ENCODE measurements at places on chromosomes 3 and 15.
A peak's percentile ranks its signal among the peaks of the same experiment; 100 is the strongest.

DNA sequence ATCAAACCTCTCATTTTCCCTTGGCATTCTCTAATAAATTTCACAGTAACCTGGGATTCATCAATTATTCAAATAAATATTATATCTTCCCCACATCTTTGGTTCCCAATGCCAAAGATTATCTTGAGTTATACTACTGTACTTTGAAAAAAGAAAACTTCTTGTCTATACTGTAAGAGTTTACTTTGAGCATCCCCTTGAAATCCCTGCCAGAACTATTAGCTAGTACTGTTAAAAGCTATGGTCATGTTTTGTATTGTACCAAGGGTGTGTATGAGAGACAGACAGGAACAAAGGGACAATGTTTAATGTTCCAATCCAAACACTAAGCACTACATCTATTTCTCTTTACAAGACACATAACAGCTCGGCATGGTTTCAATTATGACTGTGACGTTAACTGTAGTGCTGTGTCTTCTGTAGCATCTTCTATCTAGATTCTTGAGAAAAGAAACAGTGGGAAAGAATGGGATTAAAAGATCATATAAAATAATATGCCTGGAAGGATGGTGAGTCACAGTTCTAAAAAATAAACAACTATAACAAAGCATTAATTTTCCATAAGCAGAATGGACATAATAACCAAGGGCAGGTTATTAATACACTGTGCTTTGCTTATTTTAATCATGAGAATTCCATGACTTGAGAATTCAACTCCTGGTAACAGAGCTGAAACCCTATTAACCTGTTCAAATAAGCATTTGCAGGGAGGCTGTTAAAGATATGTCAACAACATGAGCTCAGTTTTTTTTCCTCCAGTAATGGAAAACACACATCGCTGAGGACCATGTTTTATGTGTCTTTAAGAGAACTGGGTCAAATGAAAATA, 71.1 kb downstream of the ALDH1A2 start:
- DNase-seq: no peak

DNA sequence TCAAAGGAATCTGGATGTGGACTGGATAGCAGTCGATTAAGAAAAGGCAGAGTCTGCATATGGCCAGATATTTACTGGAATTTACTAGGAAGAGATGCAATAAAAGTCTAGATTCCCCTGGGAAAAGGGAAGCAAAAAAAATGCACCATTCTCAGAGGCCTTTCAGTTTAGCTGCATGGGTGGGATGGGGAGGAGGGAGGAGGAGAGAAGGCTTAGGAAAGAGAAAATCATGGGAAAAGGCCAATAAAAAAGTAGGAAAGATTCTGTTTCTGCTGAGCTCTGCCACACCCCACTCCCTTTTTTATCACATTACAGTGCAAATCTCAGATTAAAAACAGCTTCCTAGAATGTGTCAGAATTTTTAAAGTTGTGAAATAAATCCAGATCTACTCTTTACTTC, 103.6 kb downstream of the ADAMTS9 start:
- DNase-seq: no peak

DNA sequence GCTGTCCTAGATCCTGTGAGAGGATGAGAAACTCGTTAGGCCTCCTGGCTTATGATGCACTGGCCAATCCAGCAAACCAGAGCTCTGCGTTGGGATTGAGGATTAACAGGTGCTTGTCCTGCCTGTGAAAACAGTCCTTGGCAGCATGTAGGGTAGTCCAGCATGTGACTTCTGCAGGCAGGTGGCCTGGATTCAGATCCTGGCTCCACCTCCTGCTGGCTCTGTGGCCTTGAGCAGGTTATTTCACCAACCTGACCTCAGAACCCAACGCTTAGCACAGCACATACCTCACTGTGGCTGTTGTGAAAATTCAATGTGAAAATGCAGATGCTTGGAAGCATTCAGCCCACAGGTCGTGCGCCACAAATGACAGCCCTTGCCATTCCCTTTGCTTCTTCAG, 33.6 kb downstream of the PLA2G4D start:
- DNase-seq: no peak

GRCh38 chr15:99452728-99453636, 112.8 kb upstream of the MEF2A start:
- DNase-seq: no peak

DNA sequence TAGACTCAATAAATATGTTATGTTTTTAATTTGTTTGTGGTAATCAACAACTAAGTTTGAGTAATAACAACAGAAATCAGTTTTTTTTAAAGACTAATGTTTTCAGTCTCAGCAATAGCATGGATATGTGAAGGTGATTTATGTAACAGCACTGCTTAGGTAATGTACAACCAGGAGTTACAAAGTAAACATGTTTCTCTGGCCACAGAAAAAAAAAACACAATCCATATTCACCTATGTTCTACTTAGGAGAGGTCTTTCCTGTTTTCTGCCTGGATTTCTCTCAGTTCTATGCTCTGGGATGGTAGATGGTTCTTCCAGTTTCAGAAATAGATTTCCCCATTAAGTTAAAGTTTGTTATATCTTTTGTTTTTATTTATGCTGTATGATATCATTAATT, 579.4 kb downstream of the SI start:
- DNase-seq: no peak

GRCh38 chr3:44939581-44940036, 36.4 kb downstream of the ZDHHC3 start:
- DNase-seq: no peak

DNA sequence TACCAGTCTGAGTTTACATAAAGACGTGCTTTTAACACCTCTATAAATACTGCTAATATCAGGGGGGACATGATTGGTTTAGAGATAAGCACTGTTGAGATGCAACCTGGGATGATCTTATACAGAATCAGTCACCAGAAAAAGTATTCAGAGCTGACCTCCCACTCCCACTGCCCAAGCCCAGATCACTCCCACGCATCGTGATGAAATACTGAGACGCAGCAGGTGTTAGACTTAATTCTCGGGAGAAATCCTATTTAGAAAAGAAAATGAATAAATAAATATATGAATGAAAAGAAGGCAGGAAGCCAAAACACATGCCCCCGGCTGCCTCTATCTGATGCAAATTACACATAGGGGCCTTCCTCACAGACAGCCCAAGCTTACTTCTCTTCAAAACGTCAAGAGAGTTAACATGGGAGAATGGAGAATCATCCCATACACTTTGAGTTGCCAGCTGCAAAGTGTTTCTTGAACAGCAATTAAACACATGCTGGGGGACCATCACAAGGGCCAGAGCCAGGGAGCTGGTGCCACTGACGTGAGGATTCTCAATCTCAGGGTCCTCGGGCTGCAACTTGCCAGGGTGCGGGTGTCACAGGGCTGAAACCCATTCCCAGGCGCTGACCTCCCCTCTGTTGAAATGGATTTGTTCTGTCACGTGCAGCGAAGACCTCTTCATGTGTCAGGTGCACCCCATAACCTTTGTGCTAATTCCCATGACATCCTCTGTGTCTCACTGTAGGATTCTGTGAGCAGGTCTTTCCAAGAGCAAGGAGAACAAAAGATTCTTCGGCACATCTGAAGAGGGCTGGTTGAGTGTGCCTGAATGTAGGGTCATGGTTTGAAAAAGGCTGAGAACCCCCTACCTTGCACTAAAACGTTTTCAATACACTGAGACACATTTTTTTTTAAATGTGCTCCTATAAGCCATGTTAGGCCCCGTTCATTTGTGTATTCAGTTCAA, 764.2 kb upstream of the ARRDC4 start:
- no peak for DNase-seq

GRCh38 chr15:64285871-64286270, 70.1 kb downstream of the CSNK1G1 start:
- no peak for DNase-seq

- DNase-seq: no peak
Measured at GRCh38 chr15:42919308-42919707, 1.3 kb downstream of the TTBK2 start.

- no peak for DNase-seq
Measured at GRCh38 chr3:187377842-187378241, 9.7 kb downstream of the RTP4 start.

DNA sequence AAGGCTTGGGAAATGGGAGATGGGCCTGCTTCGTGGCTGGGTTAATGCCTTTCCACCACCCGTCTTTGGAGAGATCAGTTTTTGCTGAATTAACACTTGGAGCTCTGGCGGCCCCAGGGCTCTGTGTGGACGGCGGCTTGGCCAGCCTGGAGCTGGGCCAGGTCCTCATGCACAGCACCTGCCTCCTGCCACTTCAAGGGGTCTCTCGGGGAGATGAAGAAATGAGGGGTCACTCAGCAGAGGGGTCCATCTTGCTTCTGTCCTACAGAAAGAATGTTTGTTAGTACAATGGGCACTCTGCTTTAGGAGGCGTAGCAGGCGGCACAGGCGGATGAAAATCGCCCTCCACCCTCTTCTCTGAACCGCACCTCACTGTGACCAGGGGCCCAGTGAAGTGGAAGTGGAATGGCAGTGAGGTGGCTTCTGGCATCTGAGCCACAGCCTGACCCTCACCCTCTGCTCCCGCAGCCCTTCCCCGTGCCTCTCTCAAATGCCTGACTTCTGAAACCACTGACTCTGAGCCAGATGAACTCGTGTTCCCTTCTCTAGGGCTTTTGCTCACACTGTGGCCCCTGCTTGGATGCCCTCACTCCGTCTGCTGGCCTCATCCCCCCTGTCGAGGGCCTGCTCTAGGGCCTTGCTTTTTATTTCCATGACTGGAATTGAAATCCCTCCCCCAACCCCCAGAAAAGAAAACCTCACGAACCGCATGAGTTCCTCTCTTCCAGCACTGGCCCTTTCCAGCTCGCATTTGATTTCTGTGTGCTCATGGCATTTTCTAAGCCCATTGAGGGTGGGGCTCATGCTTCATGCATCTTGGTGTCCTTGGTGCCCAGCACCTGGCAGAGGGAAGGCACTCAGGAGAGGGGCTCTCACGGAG, 42.2 kb downstream of the CHDH start:
- DNase-seq: no peak

DNA sequence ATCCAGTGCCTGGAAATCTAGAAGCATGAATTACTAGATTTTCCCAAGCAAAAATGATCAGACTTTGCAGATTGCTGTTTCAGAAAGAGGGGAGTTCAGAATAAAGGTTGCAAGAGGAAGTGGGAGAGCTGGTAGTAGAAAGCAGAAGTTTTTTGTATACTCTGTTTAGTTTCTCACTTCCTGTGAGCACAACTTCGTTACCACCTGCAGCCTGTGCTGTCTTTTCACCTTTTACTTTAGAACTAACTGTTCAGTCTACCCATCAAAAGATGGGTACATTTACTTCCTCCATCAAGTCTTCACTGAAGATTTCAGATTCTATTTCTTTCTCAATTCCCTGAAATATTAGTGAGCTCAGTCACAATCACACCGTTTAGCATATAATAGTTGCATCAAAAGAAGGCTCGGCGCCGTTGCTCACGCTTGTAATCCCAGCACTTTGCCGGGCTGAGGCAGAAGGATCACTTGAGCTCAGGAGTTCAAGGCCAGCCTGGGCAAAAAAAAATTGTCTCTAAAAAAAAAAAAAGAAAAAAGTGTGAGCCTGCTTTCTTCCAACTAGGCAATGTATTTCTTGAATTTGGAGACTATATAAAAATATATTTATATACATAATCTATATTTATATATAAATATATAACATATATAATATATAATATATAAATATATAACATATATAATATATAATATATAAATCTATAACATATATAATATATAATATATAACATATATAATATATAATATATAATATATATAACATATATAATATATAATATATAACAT, 1.8 kb upstream of the CEP97 start:
- peak; percentile 58 for DNase-seq

DNA sequence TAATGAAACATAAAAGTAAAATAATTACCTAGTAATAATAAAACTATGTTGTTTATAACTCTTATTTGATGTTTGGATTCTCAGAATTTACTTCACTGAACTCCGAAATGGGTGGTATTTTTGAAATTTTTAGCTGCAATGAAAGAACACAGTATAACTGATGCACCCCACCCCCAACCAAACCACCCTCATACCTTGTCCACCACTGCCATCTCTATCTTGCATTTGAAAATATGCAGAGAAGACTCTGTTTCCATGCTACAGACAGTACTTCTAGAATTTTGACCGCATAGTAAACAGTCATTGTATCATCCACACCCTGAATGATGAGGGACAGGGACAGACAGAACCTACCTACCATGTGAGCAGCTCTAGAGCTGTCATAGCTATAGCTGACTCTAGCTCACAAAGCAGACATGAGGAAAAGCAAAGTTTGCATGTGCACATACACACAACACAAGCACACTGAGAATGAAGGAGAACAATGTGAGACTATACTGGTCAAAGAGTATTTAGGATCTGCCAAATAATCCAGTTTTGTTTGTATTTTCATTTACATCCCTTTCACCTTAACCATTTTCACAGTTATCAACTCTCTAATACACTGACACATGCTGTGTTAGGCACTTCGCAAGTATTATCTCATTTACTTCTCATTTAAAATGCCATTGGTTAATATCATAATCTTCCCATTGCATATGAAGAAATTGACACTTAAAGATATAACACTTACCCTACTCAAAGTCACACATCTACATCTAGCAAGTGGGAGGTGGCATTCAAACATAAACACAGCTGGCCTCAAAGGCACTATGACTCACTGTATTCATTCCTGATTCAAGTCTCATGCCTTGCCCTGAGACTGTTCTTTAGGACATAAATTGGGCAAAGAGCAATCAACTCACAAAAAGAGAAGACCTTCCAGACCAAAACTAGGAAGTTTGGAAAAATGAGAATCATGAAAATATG, 1014.7 kb upstream of the CFAP20DC start:
- no peak for DNase-seq

DNA sequence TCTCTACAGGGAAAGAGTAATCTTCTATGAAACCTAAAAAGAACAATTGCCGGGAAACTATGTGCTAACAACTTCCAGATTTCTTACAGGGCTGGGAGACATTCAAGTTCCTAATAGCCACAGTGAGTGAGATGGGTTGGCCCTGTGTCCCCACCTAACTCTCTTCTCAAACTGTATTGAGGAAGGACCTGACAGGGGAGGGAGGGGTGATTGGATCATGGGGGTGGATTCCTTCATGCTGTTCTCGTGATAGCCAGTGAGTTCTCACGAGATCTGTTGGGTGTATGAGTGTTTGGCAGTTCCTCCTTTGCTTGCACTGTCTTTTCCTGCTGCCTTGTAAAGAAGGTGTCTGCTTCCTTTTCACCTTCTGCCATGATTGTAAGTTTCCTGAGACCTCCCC, 958.7 kb downstream of the AGBL1 start:
- DNase-seq: no peak

- no peak for DNase-seq
Measured at GRCh38 chr3:139982404-139982803, 47.4 kb downstream of the CLSTN2 start.

- DNase-seq: no peak
Measured at GRCh38 chr15:92025706-92026270, 172.3 kb downstream of the SLCO3A1 start.

DNA sequence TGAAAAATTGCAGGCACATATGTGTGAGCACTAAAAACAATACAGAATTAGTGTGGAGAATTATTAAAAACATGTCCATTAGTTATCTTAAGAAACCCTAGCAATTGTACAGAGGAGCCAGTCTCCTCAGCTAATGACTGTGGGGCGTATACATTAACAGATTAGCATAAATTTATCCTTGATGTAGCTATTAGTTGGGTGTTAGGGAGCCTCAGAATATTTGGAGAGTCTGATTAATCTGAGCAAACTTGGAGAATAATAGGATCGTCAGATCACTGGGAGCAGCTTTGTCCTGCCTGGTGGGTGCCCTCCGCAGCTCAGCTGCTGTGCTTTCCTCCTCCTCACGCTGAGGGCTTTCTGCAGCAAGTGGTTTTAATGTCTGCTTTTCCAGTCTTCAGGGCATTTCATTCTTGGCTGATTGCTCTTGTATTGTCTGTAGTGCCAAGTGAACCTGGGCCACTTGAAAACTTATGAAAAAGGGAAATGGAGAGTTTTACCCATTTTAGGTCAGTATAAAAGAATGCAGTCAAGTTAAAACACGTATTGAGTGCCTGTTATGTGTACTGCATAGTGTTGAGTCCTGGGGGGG, 417.4 kb upstream of the SEMA6D start:
- DNase-seq: no peak

All from GF-D8 (cell line).